AG04449 (cell line): ENCODE measurements at places on chromosomes 3 and 15.

DNA sequence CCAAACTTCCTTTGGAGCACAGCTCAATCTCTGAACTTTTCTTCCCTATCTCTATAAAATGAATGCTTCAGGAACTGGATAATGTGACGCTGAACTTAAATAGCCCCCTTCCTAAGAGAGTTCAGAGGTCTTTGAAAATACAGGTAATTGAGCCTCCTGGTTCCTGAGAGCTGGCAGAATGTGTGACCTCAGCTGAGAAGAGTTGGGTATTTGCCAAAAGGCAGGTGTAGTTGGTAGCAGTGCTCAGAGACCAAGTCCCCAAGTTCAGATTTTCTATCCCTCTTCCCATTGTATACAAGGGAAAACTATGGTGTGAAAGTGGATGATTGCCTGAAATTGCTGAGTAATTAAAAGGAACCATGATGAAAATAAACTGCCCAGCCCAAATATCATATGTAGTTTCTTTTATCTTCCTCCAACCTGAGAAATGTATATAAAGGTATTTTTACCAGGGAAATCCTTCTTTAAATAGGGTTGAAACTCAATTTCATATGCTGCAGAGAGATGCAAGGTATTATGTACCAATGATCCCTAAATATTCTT lies 154.6 kb upstream of the ICE2 start:
- DNase-seq, result no peak

DNA sequence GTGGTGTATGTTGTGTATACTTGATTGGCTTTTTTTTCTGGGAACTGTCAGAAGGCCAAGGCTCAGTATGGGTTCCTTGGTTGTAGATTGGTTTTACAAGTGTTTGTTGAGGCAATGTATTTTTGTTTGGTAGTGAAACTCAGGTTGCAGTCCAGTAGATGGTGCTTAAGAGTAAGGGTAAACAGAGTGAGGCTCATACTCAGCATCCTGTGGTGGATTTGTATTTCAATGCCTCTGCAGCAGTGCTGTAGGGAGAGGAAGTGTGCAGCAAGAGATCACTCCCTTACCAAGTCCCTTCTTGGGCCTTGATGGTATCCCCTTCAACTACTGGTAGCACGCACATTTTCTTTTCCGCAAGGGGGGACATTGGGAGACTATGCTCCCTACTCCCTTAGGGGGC lies 428.5 kb upstream of the CNTN3 start:
- DNase-seq, result no peak

DNA sequence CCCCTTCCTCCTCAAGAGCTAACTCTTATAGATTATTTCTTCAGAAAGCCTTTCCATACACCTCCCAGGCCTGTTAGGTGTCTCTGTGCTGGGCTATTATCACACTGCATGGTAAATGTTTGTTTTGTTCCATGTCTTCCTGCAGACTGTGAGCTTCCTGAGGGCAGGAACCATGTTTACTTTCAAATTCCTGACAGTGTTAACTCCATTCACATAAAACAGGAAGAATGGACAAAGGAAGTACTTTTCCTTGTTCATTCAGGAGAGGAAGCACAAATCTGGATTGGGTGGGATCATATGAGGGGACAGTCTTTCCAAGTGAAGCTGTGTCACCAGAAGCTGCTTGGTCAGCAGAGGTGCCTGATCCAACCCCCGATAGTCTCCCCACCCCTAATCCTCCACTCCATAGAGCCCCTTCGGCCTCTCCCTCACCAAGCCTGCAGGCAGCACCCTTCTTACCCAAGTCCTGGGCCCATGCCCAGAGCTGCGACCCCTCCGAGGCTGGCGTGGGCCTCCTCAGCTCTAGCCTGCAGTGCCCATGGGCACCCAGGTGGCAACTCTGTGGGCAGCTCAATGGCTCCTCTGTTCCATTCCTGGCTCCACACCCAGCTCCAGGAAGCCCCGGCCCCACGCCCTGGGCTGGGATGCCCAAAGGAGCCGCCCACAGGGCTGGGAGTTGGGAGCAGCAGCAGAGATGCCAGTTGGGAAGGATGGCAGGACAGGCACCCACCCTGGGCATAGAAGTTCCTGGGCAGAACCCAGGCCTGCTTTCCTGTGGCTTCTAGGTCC lies 6.9 kb downstream of the SHF start:
- DNase-seq, result no peak

DNA sequence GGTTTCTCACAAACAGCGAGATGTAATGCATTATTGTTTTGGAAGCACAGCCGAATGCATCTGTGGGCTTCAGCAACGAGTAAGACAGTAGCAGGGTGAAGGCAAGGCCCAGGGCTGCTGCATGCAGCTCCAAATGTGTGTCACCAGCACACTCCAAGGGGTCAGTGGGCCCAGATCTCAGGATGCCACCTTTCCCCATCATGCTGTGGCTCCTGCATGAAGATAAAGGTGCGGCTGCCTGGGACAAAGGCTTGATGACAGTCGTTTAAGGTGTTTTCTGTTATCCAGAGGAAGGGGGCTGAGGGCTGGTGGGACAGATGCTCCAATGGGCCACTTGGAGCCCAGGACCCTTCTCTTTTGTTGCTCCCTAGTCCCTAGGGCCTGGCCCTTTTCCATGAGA lies 13.2 kb downstream of the C3orf22 start:
- no peak for DNase-seq

DNA sequence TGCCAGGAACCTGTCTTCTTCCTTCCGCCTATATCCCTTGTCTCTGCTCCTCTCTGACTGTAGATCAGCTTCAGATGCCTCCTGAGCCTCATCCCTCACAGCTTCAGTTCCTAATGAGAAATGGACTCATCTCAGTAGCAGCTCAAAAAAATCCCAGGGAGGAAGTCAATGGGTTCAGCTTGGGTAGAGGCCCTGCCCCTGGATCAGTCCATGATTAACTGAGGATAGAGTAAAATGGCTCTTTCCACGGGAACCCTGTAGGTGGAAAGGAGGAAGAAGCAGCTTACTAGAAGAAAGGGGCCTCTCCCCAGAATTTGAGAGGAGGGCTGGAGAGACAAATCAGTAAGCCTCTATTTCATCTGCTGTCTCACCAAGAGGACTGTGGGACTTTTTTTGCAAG lies 26.9 kb upstream of the HCN4 start:
- DNase-seq, result no peak

- no peak for DNase-seq
These were observed 717.4 kb downstream of the SI start for GRCh38 chr3:164360738-164361406.

DNA sequence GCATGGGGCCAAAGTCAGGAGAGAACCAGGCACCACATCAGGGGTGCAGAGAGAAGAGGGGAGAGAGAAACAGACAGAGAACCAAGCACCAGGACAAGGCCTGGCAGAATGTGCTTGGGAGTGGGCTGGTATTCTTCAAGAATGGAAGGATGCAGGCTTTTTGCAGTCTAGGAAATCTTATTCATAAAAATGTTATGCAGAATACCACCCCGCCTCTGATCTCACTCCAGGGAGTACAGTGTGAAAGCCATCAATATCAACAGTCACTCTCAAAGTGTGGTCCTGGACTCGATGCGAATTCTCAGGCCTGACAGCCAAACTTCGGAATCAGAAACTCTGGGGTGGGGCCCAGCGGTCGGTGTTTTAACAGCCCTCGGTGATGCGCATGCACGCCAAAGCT lies 16.9 kb downstream of the NTRK3 start:
- DNase-seq, result no peak

- no peak for DNase-seq
These were observed 76.3 kb upstream of the ICE2 start for GRCh38 chr15:60555291-60555690.

DNA sequence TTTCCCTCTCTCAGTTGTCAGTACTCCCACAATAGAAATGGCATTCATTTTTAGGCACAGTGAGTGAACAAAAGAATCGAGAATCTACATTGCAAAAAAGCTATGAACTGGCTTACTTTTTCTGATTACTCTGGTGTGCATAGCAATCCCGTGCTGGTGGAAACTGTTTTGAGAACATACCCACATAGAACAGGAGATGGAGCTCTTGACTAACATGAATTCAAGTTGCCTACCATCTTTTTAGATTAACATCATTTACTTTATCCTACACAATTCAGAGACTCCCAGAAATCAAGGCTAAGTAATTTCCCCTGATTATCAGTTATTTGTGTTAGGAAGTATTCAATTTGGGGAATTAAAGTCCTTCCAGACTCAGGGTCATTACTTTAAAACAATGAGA lies 326.6 kb downstream of the ARPP21 start:
- DNase-seq, result no peak

DNA sequence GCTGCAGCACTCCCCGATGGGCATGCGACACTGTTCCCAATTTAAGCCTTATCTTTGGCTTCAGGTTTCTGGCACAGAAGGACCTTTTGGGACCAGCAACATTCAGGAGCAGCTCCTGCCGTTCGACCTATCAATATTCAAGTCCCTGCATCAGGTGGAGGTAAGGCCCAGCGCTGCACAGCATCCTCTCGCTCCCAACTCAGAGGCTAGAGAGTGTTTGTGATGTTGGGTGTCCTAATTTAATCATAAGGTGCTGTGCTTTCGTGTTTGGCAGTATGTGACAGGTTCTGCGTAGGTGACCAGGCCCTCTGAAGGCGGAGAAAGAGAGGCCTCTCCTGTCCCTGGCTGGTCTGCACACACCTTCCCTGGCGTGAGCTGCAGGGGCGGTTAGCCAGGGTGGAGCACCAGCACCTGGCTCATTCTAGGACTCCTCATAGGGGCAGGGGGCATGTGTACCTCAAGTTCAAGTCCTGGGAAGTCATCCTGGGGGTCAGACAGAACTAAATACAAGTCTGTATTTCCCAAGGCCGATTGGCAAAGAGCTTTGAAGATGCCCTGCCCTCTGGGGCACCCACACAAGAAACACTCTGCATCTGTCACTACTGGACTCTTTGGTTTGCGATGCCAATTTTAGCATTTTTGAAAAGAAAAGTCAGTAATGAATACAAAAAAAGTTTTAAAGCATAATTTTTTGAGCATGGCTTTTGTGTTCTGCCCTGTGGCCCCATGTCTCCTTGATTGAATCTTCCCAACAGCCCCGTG lies 17.0 kb downstream of the NISCH start:
- DNase-seq, result no peak

DNA sequence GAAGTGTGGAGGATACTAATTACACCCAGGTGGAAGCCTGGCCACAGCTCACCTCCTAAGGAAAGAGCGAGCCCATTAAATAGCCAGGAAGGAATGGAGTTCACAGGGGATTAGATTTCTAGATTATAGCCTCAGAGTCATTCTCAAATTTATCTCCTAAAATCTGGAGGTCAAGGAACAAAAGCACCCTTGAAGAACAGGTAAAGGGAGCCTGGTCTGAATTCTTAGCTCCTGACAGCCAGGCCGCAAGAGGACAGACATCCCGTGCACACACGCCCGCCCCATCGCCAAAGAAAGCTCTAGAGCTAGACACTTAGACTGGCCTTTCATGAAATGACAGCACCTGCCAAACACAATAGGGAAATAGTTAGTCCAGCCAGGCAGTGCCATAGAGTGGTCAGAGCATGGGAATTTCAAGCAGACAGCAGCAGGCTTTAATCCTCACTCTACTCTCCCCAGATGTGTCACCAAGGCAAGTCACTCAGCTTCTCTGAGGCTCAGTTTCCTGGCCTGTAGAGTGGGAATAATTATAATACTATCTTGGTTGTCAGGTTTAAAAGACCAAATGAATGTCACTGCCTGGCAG lies 59.2 kb downstream of the LIPC start:
- DNase-seq, result no peak

DNA sequence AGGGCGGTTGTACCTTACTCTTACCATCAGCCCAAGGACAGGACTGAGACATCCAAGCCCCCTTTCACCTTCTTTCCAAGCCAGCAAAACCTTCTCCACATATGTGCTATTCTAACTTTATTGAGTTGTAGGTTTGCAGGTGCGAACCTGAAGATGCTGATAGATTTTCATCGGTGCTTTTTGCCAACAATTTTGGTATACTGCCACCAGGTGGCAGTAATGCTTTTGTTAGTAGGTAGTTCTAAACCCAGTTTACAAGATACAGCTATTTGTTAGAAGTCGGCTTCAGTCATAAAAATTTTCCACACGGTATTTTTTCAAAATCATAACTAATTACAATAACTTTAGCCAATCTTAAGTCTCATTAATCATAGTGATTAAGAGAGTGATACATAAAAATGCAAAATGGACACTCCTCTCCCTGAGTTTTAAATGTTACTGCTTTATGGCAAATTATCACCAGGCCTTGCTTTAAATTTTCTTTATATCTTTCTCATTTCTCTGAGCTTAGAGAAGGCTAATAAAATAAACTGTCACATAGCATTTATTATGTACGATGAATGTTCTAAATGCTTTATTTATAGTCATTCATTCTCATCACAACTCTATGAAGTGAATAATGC lies 636 bp downstream of the TBC1D21 start:
- peak; percentile 17 for DNase-seq

- DNase-seq, result no peak
These were observed 21.9 kb downstream of the IDH3A start for GRCh38 chr15:78170848-78171773.

DNA sequence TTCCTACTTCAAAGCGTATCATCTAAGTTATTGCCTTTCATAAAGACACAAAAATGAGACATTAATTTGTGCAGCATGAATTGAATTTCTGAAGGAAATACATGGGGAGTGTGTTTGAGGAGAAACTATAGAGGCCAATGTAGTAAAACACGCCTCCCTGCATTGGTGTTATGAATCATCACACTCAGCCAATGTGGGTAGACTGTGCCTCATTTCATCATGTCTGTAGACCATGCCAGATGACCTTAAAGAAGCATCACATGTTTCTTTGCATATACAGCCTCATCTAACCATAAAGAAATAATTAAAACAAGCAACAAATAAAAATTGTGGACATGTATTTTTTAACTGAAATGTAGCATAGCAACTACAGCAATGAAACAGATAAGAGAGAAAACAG lies 486.0 kb upstream of the ADAMTS9 start:
- DNase-seq, result no peak

- no peak for DNase-seq
These were observed 53.7 kb downstream of the RGMA start for GRCh38 chr15:93035092-93035915.

- DNase-seq, result no peak
These were observed 18.2 kb downstream of the PEX5L start for GRCh38 chr3:180018543-180018942.

GRCh38 chr3:23183731-23184130 lies 19.4 kb upstream of the UBE2E2 start:
- DNase-seq, result peak; percentile 10

DNA sequence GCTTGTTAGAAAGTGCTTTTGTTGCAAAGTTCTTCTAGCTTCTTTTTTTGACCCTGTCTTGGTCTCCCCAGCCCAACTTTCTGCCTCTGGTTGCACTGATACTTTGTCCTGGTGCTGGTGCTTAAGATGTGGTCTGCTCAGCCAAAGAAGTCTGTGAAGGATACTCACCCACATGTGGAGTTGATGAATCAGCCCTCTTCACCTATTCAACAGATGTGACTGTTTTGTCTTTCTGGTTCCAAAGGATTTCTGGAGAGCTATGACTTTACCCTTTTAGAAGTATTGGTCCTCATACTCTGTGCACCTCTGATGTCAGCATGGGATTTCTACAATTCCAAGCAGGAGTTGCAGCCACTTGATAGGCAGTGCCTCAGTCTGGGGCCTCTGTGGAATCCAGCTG lies 84.1 kb downstream of the PCCB start:
- DNase-seq, result no peak

GRCh38 chr15:49103002-49103401 lies 52.4 kb downstream of the COPS2 start:
- DNase-seq, result peak; percentile 9
